H1 (cell line): ENCODE measurements at places on chromosomes 4 and X.

DNA sequence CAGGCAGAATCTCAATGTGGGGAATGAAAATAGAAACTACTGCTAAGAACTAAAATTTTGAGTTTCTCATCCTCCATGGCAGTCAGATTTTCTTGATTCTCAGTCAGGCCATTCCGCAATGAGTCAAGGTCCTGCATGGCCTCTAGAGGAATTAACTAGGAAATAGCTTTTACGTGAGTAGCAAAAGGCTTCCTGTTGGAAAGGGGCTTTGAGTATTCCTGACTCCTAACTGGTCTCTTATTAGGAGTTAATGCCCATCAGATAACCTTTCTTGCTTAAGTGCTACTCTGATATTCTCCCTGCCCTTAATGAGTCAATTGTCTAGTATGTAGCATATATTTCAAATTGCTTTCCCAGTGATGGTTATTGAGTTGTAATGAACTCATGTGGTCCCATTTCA, 65.7 kb upstream of the ARHGAP24 start:
- no peaks in the 10 kb centered on the region for H3K27me3 ChIP-seq
- no peak overlapping the region for H3K27ac ChIP-seq
- H3K4me1 ChIP-seq = no peaks in the 10 kb centered on the region
- no peak overlapping the region for H3K4me3 ChIP-seq
- DNase-seq = no peak

DNA sequence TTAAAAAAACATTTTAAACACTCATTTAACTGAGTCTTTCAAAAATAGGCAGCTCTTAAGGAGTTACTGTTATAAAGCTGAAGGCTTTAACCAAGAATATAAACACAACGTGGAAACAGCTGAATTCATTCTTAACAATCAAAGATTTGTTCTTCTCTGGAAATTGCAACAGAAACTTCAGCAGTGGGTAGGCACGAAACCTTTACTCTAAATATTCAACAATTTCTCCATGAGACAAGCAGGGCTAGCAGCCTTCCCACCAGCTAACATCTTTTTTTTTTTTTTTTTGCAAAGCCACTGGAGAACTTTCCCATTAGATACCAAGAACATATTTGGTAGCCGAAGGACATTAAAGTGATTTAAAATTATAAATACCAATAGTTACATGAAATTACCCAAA, 78.2 kb upstream of the PRSS48 start:
- 0 out of 2 replicates have a peak, but pooled peaks cover 2% of the 10 kb centered on the region for H3K4me1 ChIP-seq
- H3K4me3 ChIP-seq = no peak overlapping the region
- no peaks in the 10 kb centered on the region for H3K36me3 ChIP-seq
- no peak overlapping the region for H3K27ac ChIP-seq

- DNase-seq = no peak
- H3K27ac ChIP-seq = no peak overlapping the region
- no peaks in the 10 kb centered on the region for H3K36me3 ChIP-seq
Measured at GRCh38 chr4:2785613-2786012, 7.3 kb upstream of the SH3BP2 start.

DNA sequence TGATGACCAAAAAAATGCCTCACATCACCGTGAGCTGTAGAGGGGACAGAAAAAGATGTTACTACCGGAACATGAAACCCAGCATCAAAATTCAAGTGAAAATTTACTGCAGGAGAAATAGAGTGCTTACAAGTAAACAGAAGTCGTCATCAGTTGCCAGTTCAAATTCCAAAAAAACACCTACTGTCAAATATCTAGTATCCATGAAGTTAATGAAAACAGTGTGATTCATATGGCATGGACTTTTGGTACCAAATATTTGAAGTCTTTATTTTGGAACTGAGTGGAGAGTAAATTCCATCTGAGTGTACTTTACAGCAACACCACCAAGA, 388.9 kb upstream of the SPOCK3 start:
- no peaks in the 10 kb centered on the region for H3K4me1 ChIP-seq
- H3K36me3 ChIP-seq = no peaks in the 10 kb centered on the region
- no peak overlapping the region for H3K4me3 ChIP-seq
- no peak overlapping the region for H3K27ac ChIP-seq
- no peaks in the 10 kb centered on the region for H3K27me3 ChIP-seq

DNA sequence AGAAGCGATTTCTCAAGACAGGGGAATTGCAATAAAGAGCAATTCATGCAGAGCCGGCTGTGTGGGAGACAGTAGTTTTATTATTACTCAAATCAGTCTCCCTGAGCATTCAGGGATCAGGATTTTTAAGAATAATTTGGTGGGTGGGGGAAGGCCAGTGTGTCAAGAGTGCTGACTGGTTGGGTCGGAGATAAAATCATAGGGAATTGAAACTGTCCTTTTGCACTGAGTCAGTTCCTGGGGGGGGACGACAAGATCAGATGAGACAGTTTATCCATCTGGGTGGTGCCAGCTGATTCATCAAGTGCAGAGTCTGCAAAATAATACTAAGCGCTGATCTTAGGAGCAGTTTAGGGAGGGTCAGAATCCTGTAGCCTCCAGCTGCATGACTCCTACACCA, 502.4 kb downstream of the NLGN4X start:
- H3K4me3 ChIP-seq = no peak overlapping the region
- H3K4me1 ChIP-seq = no peaks in the 10 kb centered on the region
- no peaks in the 10 kb centered on the region for H3K36me3 ChIP-seq
- no peak overlapping the region for H3K27ac ChIP-seq
- DNase-seq = no peak
- no peaks in the 10 kb centered on the region for H3K27me3 ChIP-seq

GRCh38 chr4:5979981-5980380, 38.2 kb downstream of the C4orf50 start:
- no peaks in the 10 kb centered on the region for H3K36me3 ChIP-seq
- no peaks in the 10 kb centered on the region for H3K4me1 ChIP-seq
- H3K27ac ChIP-seq = no peak overlapping the region
- peak; percentile 87 for DNase-seq
- H3K4me3 ChIP-seq = no peak overlapping the region
- H3K27me3 ChIP-seq = no peaks in the 10 kb centered on the region

DNA sequence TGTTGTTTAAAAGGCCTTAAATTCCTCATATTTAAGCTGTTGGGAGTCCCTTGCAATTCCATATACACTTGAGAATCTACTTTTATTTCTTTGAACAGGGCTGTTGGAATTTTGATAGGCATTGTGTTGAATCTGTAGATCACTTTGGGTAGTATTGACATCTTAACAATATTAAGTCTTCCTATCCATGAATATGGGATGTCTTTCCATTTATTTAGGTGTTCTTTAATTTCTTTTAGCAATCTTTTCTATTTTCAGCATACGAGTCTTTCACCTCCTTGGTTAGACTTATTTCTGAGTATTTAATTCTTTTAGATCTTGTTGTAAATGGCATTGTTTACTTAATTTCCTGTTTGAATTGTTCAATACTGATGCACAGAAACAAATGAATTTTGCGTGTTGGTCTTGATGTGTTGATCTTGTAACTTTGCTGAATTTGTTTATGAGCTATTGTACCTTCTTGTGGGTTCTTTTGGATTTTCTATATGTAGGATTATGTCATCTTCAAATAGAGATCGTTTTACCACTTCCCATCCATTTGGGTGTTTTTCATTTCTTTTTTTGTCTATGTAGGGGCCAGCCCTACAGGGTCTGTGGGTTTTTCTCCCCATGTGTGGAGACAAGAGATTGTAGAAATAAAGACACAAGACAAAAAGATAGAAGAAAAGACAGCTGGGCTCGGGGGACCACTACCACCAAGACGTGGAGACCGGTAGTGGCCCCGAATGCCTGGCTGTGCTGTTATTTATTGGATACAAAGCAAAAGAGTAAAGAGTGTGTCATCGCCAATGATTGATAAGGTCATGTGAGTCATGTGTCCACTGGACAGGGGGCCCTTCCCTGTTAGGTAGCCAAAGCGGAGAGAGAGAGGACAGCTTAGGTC, 18.2 kb upstream of the CTBP1 start:
- no peak overlapping the region for H3K27ac ChIP-seq
- no peaks in the 10 kb centered on the region for H3K27me3 ChIP-seq
- H3K4me3 ChIP-seq = no peak overlapping the region
- no peak for DNase-seq

- no peak overlapping the region for H3K27ac ChIP-seq
- no peaks in the 10 kb centered on the region for H3K27me3 ChIP-seq
- DNase-seq = no peak
- no peak overlapping the region for H3K4me3 ChIP-seq
- no peaks in the 10 kb centered on the region for H3K4me1 ChIP-seq
Measured at GRCh38 chrX:68461576-68461975, 28.3 kb upstream of the OPHN1 start.
